Muscle of leg (tissue), 16 donors: ENCODE measurements at places on chromosomes 11 and 22.

GRCh38 chr11:73152086-73152853 is 10.2 kb upstream of the FCHSD2 start:
- H3K4me3 ChIP-seq = no peak overlapping the region
- DNase-seq = no peak
- H3K4me1 ChIP-seq = peaks cover 87% of the 10 kb centered on the region
- H3K27me3 ChIP-seq = no peaks in the 10 kb centered on the region

GRCh38 chr11:126152586-126152985 is 58.9 kb downstream of the RPUSD4 start:
- H3K4me3 ChIP-seq = no peak overlapping the region
- no peak for DNase-seq
- no peak overlapping the region for H3K27ac ChIP-seq
- H3K4me1 ChIP-seq = peaks cover 42% of the 10 kb centered on the region
- H3K27me3 ChIP-seq = peaks cover 7% of the 10 kb centered on the region

- H3K4me3 ChIP-seq = no peak overlapping the region
- no peaks in the 10 kb centered on the region for H3K27me3 ChIP-seq
- H3K27ac ChIP-seq = peak overlapping the region; percentile 86
- peaks cover 10% of the 10 kb centered on the region for H3K36me3 ChIP-seq
Measured at GRCh38 chr11:63961608-63962412, 12.6 kb upstream of the COX8A start.

DNA sequence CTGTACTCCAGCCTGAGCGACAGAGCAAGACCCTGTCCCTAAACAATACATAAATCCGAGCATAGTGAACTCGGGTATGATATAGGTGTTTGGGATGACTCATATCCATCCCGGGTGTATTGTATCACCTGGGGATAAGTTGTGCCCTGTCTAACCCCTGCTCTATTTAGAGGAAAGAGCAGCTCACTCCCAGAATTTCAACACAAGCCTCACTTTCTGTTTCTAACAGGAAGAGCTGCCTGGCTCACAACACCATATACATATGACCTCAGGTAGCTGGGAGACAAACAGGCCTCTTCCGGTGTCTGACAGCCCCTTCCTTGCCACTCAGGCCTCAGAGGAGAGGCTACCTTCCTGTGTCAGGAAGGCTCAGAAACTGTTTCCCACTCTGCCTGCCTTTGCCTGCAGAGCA is 9.9 kb upstream of the MICALL1 start:
- peak overlapping the region; percentile 45 for H3K27ac ChIP-seq
- H3K27me3 ChIP-seq = no peaks in the 10 kb centered on the region
- H3K4me1 ChIP-seq = peaks cover 59% of the 10 kb centered on the region
- peaks cover 9% of the 10 kb centered on the region for H3K36me3 ChIP-seq
- DNase-seq = peak; percentile 36

DNA sequence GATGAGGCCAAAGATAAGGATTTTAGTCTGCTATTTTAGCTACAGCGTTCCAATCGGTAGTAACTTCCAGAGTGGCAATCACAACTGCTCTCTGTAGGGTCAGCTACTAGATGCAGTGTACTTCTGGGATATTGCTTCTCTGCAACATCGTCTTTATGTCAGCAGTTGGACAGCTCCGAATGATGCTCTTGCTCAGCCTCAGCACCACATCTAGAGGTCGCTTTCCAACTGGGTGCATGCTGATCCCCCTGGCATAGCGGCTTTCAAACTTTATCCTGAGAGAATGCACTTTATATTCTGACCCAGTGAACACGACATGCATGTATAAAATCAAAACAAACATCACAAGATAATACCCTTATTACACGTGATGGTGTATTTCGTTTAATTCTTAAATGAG is 219.6 kb downstream of the C11orf87 start:
- no peak overlapping the region for H3K27ac ChIP-seq
- H3K4me3 ChIP-seq = no peak overlapping the region
- DNase-seq = peak; percentile 77
- no peaks in the 10 kb centered on the region for H3K4me1 ChIP-seq

- peak overlapping the region; percentile 24 for H3K27ac ChIP-seq
- H3K4me1 ChIP-seq = peaks cover 91% of the 10 kb centered on the region
- peaks cover 35% of the 10 kb centered on the region for H3K36me3 ChIP-seq
- DNase-seq = no peak
- no peaks in the 10 kb centered on the region for H3K27me3 ChIP-seq
Measured at GRCh38 chr11:64866173-64866491, 12.3 kb downstream of the EHD1 start.

- H3K4me3 ChIP-seq = no peak overlapping the region
- peak; percentile 80 for DNase-seq
- no peaks in the 10 kb centered on the region for H3K27me3 ChIP-seq
- H3K27ac ChIP-seq = no peak overlapping the region
Measured at GRCh38 chr11:128453444-128454336, 133.7 kb downstream of the ETS1 start.

GRCh38 chr11:125264100-125265022 is 99.8 kb downstream of the PKNOX2 start:
- H3K4me1 ChIP-seq = peaks cover 79% of the 10 kb centered on the region
- peak; percentile 71 for DNase-seq
- peaks cover 2% of the 10 kb centered on the region for H3K36me3 ChIP-seq
- H3K27ac ChIP-seq = peak overlapping the region; percentile 88
- H3K27me3 ChIP-seq = no peaks in the 10 kb centered on the region
- H3K4me3 ChIP-seq = no peak overlapping the region

DNA sequence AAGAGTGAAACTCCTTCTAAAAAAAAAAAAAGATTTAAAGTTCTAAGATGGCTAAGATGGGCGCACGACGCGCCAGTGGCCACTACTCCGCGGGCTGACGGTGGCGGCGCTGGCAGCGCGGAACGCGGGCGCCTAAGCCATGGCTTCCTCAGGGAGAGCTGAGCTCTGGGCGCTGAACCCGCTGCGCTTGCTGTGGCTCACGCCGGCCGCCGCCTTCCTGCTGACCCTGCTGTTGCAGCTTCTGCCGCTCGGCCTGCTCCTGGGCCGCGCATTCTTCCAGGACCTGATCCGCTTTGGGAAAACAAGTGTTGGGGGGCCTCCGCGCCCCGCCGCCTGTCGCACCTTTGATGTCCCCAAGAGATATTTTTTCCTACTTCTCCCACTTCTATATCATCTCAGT is 19.5 kb downstream of the OOSP3 start:
- no peaks in the 10 kb centered on the region for H3K27me3 ChIP-seq
- H3K4me1 ChIP-seq = no peaks in the 10 kb centered on the region
- H3K4me3 ChIP-seq = no peak overlapping the region
- no peak overlapping the region for H3K27ac ChIP-seq
- H3K36me3 ChIP-seq = no peaks in the 10 kb centered on the region

- no peaks in the 10 kb centered on the region for H3K4me1 ChIP-seq
- DNase-seq = no peak
- H3K36me3 ChIP-seq = no peaks in the 10 kb centered on the region
Measured at GRCh38 chr11:70618431-70619101, 220.2 kb downstream of the CTTN start.

GRCh38 chr11:70019576-70020011 is 58.5 kb upstream of the ANO1 start:
- peaks cover 29% of the 10 kb centered on the region for H3K4me1 ChIP-seq
- H3K27ac ChIP-seq = peak overlapping the region; percentile 85
- no peaks in the 10 kb centered on the region for H3K27me3 ChIP-seq

GRCh38 chr11:125091247-125091876 is 20.1 kb downstream of the TMEM218 start:
- peaks cover 4% of the 10 kb centered on the region for H3K4me1 ChIP-seq
- DNase-seq = peak; percentile 88
- no peaks in the 10 kb centered on the region for H3K27me3 ChIP-seq
- H3K36me3 ChIP-seq = peaks cover 10% of the 10 kb centered on the region

- DNase-seq = no peak
- no peak overlapping the region for H3K4me3 ChIP-seq
- peaks cover 3% of the 10 kb centered on the region for H3K27me3 ChIP-seq
- no peak overlapping the region for H3K27ac ChIP-seq
Measured at GRCh38 chr11:126926376-126926791, 74.2 kb downstream of the KIRREL3 start.

DNA sequence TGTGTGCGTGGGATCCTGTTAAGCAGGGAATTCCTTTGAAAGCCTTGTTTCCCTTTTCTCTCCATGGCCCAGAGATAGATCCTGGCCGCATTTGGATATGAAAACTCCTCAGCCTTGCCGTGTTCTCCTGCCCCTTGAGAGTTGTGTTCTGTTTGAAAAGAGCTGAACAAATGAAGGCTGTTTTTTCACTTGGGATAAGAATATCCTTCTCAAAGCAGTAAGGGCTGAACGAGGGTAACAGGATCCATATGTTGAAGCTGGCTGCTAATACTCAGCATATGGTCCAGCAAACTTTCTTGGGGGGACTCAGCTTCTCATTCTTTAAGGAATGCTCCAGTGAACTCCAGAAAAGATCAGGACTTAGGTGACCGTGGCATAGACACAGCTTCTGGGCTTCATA is 114.5 kb upstream of the TTC12 start:
- peaks cover 3% of the 10 kb centered on the region for H3K36me3 ChIP-seq
- H3K4me3 ChIP-seq = no peak overlapping the region
- peak; percentile 90 for DNase-seq
- no peak overlapping the region for H3K27ac ChIP-seq
- peaks cover 10% of the 10 kb centered on the region for H3K4me1 ChIP-seq

DNA sequence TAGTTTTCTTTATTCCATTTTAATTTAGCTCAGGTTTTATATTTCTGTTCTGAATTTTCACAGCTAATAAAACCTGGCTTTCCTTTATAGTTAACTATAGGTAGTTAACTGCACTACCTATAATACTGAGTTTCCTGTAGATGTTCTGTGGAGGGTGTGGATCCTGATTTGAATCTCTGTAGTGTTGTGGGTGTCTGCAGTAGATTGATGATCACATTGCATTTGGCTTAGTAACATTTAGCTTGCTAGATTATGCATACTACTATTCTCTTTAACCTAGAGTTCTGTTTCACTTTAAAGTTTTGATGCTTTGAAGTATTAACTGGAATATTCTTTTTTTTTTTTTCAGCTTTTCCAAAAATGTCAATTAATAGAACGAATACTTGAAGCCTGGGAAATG is 110.1 kb downstream of the PPP6R3 start:
- H3K27ac ChIP-seq = no peak overlapping the region
- peaks cover 1% of the 10 kb centered on the region for H3K4me1 ChIP-seq
- no peak overlapping the region for H3K4me3 ChIP-seq
- H3K36me3 ChIP-seq = peaks cover 46% of the 10 kb centered on the region
- H3K27me3 ChIP-seq = no peaks in the 10 kb centered on the region

DNA sequence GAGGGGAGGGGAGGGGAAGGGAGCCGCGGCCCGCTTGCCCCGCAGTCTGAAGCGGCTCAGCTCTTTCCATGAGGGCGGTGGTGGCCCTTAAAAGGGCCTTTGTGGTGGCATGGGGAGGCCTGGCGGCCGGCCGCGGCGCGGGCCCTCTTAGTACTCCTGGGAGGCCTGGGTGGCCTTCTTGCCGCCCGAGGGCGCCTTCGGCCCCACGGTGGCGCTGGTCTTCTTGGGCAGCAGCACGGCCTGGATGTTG is 6.9 kb downstream of the DPAGT1 start:
- H3K27ac ChIP-seq = peak overlapping the region; percentile 93
- peaks cover 47% of the 10 kb centered on the region for H3K36me3 ChIP-seq
- H3K27me3 ChIP-seq = no peaks in the 10 kb centered on the region
- peak; percentile 84 for DNase-seq
- peak overlapping the region; percentile 81 for H3K4me3 ChIP-seq
- H3K4me1 ChIP-seq = peaks cover 27% of the 10 kb centered on the region

DNA sequence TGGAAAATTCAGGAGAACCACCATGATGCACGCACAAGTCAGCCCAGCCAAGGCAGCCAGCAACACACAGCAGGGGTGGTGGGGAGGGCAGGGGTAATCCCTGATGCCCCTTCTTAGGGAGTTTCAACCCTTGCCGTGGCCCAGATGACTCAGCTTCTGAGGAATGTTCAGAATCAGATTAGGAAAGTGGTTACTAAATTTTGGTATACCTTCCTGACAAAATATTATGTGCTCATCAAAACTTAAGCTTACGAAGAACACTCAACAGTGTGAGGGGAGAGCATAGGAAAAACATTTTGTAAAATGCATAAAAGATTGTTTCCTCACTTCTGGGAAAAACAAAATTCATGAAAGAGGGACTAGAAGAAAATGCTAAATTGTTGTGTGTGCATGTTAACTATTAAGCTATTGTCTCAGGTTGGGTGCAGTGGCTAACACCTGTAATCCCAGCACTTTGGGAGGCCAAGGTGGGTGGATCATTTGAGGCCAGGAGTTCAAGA is 32.1 kb downstream of the SERPIND1 start:
- H3K36me3 ChIP-seq = peaks cover 72% of the 10 kb centered on the region
- no peaks in the 10 kb centered on the region for H3K27me3 ChIP-seq
- no peak for DNase-seq
- no peaks in the 10 kb centered on the region for H3K4me1 ChIP-seq

DNA sequence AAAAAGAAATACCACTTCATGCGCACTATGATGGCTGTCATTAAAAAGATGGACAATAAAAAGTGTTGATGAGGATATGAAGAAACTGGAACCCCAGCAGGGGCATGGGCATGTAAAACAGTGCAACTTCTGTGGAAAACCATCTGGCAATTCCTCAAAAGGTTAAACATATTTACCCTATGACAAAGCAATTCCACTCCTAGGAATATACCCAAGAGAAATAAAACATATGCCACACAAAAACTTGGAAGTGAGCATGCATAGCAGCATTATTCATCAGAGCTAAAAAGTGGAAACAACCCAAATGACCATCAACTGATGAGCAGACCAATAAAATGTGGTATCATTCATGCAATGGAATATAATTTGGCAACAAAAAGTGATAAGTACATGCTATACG is 50.1 kb downstream of the LRRC32 start:
- peaks cover 30% of the 10 kb centered on the region for H3K4me1 ChIP-seq
- no peaks in the 10 kb centered on the region for H3K36me3 ChIP-seq
- no peak overlapping the region for H3K4me3 ChIP-seq
- no peaks in the 10 kb centered on the region for H3K27me3 ChIP-seq
- DNase-seq = no peak

- H3K27me3 ChIP-seq = no peaks in the 10 kb centered on the region
- peaks cover 69% of the 10 kb centered on the region for H3K4me1 ChIP-seq
- peak overlapping the region; percentile 96 for H3K27ac ChIP-seq
- DNase-seq = no peak
- H3K36me3 ChIP-seq = peaks cover 23% of the 10 kb centered on the region
Measured at GRCh38 chr11:65315866-65316226, 1.2 kb downstream of the CDC42EP2 start.

- no peak overlapping the region for H3K4me3 ChIP-seq
- peaks cover 7% of the 10 kb centered on the region for H3K4me1 ChIP-seq
- H3K27me3 ChIP-seq = no peaks in the 10 kb centered on the region
- no peak for DNase-seq
- no peak overlapping the region for H3K27ac ChIP-seq
Measured at GRCh38 chr11:67321313-67321871, 18.1 kb downstream of the SSH3 start.

GRCh38 chr22:27149921-27150543 is 492.6 kb downstream of the MIAT start:
- peaks cover 10% of the 10 kb centered on the region for H3K27me3 ChIP-seq
- H3K4me3 ChIP-seq = no peak overlapping the region
- H3K4me1 ChIP-seq = peaks cover 5% of the 10 kb centered on the region
- DNase-seq = peak; percentile 67
- H3K36me3 ChIP-seq = no peaks in the 10 kb centered on the region
- H3K27ac ChIP-seq = no peak overlapping the region
